ENCODE measurements at places on chromosomes 7 and 10.

DNA sequence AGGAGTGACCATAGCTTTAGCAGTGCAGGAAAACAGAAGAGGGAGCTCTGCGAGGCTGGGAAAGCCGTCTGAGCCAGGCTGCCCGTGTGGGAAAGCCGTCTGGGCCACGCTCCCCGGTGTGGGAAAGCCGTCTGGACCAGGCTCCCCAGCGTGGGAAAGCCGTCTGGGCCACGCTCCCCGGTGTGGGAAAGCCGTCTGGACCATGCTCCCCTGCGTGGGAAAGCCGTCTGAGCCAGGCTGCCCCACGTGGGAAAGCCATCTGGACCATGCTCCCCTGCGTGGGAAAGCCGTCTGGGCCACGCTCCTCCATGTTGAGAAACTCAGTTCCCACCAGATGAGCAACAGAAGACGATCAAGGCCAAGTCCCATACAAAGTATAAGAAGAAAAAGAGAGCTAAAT lies 101.8 kb downstream of the GALNT11 start:
- DNase-seq, result no peak

GRCh38 chr7:33593611-33594010 lies 311.7 kb upstream of the BMPER start:
- DNase-seq, result no peak

- DNase-seq, result no peak
These were observed 90.0 kb downstream of the TFEC start for GRCh38 chr7:115940460-115941060.

- DNase-seq, result no peak
These were observed 158.8 kb downstream of the CAMK1D start for GRCh38 chr10:12508165-12508564.

DNA sequence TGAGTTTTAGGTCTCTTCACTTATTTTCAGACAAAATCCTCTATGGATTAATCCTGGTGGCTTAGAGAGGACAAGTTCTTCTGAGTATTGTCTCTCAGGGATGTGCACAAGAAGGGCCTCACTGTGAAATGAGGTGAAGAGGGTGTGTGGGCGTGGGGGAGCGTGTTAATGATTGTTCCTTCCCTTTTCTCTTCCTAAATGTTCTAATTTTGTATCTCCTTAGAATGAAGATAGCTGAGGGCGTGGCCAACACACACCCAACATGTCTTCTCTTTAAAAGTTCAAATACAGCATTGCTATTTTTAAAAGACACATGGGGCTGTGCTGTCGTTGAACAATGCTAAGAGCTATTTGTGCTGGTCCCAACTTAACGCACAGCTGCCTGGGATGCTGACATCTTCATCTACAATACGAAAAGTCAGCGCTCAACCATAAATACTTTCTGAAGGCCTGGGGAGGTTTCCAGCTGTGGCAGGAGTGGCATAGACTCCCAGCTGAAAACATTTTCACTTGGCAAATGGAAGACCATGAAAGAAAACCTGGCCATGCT lies 135.9 kb downstream of the JCAD start:
- DNase-seq, result no peak

- DNase-seq, result peak; percentile 3
These were observed 150.3 kb upstream of the FAM20C start for GRCh38 chr7:41917-42565.

- DNase-seq, result no peak
These were observed 128.8 kb upstream of the GPR26 start for GRCh38 chr10:123537188-123537961.

- DNase-seq, result no peak
These were observed 55.9 kb downstream of the SHH start for GRCh38 chr7:155756322-155756721.

GRCh38 chr10:1978584-1978983 lies 241.3 kb upstream of the ADARB2 start:
- no peak for DNase-seq

DNA sequence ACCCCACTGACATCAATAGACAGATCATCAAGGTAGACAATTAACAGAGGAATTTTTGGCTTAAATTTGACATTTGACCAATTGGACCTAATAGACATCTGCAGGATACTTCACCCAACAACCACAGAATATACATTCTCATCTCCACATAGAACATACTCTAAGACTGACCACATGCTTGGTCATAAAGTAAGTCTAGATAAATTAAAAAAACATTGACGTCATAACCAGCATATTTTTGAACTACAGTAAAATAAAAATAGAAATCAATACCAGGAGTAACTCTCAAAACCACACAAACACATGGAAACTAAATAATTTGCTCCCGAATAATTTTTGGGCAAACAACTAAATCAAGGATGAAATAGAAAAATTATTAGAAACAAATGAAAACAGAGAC lies 205.7 kb downstream of the REEP3 start:
- no peak for DNase-seq

GRCh38 chr7:130242198-130243014 lies 24.3 kb upstream of the CPA2 start:
- peak; percentile 18 for DNase-seq

GRCh38 chr10:30106987-30107386 lies 47.6 kb upstream of the JCAD start:
- DNase-seq, result no peak

GRCh38 chr10:48478980-48479811 lies 125.7 kb downstream of the ARHGAP22 start:
- DNase-seq, result no peak

DNA sequence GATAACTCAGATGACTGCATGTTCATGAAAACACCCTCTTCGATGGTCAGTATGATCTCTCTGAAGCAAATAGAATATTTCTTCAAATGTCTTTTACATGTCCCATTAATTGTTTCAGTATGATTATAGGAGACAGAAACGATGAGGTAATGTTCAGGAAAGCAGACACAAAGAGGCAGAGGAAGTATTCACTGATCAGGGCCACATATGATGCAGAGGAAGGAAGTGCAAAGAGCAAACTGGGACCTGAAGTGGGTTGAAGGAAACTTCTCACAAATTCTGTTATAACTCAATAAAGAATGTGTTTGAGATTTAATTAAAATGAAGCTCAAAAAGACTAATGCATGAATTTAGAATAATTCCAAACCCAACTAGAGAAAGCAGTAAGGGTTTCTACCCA lies 70.5 kb downstream of the TES start:
- no peak for DNase-seq

DNA sequence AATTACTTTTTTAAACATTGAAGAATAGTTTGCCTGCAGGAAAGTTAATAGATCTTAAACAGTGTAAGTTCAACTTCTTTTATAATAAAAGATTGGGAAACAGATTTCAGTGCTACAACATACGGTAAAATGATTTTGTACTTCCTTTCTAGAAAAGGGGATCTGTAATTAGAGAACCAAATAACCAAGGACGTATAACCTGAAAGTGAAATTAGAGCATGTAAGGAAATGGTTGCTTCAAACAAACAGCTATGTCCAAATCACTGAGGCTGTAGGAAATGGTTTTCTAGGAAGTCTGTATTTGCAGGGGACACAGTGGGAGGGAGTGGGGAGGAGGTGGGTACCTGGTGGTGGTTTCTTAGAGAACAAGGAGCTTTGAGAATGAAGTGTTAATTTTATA lies 57.9 kb upstream of the EXOC6 start:
- DNase-seq, result no peak

Measured in T-helper 2 cell treated with Interferon-gamma antibody and Interleukin-4, amounts not matched to agents 5 μg/mL and 100 μg/mL, for 36 hours (primary cell).